ENCODE measurements at places on chromosomes 6 and 20.

- no peak for DNase-seq
These were observed 7.4 kb downstream of the FRMD1 start for GRCh38 chr6:168071620-168072019.

- DNase-seq: no peak
These were observed 154.0 kb downstream of the KIF16B start for GRCh38 chr20:16419138-16419715.

GRCh38 chr20:44186674-44187053 is 324 bp downstream of the JPH2 start:
- DNase-seq: no peak

GRCh38 chr20:50057714-50058053 is 55.3 kb downstream of the UBE2V1 start:
- no peak for DNase-seq

DNA sequence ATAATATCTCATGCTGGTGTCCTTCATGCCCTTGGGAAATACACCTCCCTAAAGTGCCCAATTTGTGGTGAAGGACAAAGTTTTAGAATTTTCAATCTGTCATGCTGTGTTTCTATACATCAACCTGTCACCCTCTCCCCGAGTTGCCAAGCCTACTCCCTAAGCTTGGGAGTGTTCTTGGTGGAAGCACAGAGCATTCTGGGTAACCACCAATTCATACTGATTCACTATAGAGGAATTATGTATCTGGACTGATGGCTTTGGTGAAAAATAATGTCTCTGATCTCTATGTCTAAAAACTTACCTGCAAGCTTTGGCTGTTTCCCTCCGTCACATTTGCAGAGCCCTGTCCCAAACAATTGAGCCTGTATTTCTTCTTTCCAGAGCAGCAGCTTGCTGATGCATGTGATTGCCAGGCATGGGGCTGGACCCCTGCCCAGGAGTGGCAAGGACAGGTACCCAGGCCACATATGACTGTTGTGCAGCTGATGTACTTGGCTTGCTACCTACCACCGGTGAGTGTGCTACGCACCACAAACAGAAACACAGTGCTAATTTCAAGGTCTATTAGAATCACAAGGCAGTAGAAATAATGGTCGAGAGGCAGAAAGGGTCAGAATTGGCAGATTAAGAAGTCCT is 202.8 kb upstream of the CITED2 start:
- no peak for DNase-seq

DNA sequence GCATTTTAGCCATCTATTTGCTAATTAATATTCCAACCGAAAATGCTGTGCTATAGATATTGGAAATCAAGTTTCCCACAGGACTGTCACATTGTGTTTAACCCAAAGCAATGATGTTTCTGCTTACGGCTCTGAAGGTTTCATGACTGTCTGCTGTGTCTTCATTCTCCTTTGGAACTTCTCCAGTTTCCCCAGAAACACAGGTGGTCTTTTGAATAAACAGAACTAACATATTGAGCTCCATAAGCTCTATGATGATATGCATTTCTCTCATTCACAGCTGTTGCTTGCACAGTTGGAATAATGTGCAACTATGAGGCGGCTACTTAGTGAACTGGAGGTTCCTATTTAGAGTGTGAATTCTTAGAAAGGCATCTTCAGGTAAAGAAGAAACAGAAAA is 266.0 kb upstream of the ID4 start:
- DNase-seq: no peak

GRCh38 chr6:146850981-146851380 is 252.2 kb downstream of the ADGB start:
- DNase-seq: no peak

DNA sequence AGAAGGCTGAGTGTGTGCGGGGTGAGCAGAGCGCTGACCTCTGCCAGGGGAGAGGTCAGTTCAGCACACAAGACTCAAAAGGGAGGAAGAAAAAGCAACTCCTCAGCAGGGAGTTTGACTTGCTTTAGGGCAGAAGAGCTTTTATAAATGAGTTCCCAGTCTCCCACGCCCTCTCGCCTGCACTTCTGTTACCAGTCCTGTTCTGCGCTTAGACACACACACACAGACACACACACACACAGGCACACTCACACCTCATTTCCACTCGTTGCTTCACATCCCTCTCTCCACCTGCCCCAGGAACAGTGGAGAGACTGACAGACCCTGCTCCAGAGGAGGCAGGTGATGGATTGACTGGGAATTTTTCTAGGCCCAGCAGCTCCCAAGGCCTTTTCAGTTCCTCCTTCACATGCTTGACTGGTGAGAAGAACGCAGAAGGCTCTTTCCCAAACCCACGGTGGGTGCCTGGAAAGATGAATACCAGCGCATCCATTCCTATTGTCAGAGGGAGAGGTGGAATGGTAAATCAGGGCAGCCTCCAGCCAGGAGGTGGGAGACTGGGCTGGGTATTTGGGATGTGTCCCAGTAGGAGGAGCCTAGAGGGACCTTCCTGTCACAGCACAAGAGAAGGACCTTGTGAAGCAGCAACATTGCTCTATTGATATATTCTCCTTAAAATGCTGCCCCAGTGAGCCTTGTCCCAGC is 43.7 kb downstream of the JAG1 start:
- no peak for DNase-seq

GRCh38 chr6:84568971-84569370 is 195.4 kb downstream of the TBX18 start:
- no peak for DNase-seq

GRCh38 chr6:11264100-11264499 is 31.6 kb upstream of the NEDD9 start:
- DNase-seq: no peak

GRCh38 chr20:49558826-49559225 is 9.1 kb downstream of the PTGIS start:
- no peak for DNase-seq

GRCh38 chr20:47293631-47294030 is 62.9 kb downstream of the ZMYND8 start:
- no peak for DNase-seq

Data from pons (tissue), 1 donor.